ENCODE measurements at places on chromosomes 1 and 21.

DNA sequence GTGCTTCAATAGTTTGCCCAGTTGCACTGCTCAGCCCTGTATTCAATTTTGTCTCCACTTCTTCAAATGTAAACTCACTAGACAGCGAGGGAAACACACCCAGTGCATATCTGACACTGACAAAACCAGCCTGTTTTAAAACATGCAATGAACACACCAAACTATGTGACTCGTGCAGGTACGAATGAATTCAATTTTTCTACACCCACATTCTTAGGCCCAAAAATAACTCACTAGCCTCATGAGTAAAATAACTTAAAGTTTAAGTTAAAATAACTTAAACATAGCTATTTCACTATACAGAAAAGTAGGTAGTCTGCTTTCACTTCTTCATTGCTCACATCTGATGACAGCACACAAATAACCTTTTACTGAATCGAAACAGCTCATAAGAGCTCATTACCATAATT is 21.1 kb downstream of the TTC13 start:
- no peak for DNase-seq

DNA sequence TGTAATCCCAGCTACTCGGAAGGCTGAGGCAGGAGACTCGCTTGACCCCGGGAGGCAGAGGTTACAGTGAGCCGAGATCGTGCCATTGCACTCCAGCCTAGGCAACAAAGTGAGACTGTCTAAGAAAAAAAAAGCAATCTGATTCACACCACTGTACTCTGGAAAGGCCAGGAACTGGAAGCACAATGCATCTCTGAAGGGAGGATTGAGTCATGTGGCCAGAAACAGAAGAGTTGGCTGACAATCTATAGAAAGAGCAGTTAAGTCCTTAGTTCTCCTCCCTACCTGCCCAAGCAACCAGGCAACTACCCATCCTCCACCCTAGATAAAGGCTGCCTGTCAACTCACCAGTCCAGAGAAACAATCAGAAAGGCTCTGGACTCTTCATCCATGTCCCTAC is 45.9 kb downstream of the PIK3R3 start:
- DNase-seq, result no peak

DNA sequence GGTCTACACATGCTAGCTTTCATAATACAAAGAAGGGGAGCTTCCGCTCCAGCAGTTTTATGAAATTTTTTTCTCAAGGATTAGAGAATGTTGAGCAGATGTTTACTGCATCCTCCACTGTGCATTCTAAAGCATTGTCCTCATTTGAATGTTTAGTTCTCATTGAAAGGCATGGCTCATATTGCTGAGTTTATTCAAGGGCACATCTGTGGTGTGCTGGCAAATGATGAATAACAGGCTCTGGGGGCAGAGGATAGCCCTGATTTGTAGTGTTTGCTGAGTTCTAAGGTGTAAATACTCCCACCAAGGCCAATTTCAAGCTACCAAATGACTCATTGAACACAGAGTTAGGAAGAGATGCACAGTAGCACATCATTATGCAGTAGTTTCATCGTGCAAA is 303.2 kb upstream of the FAM78B start:
- no peak for DNase-seq

GRCh38 chr1:33906156-33906555 is 42.3 kb downstream of the HMGB4 start:
- DNase-seq, result no peak

DNA sequence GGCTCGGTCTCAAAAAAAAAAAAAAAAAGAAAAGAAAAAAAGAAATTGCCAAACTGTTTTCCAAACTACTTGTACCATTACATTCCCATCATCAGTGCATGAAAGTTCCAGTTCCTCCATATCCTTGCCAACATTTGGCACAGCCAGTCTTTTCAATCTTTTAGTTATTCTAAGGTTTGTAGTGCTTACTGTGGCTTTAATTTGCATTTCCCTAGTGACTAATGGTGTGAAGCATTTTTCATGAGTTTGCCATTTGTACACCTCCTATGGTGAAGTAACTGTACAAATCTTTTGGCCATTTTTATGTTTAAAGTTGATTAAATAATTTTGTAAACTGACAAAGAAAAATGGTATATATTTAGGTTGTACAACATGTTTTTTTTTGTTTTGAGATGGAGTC is 70.7 kb downstream of the DEGS1 start:
- DNase-seq, result no peak

DNA sequence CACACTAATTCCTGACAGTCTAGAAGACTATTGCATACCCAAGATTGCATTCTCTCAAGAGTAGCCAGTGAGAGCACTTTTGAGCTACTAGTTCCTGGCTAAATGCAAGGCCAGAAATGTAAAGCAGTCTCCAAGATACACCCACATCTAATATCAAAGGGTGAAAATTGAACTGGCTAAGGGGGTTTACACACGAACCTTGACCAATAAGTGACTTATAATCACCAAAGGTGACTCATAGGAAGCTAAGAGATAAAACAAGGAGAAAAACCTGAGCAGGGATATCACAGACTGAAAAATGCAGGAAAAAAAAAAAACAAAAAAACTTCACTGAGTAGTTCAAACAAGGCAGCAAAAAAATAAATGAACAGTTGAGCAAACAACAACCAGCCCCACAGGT is 172.2 kb upstream of the RRP15 start:
- DNase-seq, result no peak

DNA sequence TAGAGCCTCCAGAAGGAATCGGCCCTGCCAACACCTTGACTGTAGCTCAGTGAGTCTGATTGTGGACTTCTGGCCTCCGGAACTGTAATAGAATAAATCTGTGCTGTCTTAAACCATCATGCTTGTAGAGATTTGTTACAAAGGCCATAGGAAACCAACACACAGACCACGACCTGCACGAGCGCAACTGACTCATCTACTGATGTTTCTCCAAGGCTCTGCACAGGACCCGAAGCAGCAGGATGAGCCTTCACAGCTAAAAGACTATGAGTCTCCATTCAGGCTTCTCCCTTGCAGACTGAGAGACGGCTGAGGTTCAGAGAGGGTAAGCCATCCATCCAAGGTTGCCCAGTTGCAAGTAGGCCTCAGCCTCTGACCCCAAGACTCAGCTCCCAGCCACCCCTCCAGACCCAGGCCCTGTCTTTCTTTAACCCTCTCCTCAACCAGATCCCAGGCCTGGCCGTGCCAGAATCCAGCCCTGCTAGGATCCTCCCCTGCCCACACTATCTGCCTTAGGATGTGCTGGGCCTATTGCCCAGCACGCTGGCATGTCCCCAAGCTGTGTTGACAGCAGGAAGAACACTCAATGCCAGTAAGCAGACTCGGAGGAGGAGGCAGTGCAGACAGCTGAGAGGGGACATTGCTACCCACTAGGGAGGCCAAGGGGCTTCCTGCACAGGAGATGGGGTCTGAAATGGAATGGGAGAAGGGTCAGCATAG is 109.0 kb downstream of the HMGB4 start:
- peak; percentile 70 for DNase-seq

GRCh38 chr1:25642574-25643108 is 26.1 kb downstream of the MAN1C1 start:
- peak; percentile 43 for DNase-seq

DNA sequence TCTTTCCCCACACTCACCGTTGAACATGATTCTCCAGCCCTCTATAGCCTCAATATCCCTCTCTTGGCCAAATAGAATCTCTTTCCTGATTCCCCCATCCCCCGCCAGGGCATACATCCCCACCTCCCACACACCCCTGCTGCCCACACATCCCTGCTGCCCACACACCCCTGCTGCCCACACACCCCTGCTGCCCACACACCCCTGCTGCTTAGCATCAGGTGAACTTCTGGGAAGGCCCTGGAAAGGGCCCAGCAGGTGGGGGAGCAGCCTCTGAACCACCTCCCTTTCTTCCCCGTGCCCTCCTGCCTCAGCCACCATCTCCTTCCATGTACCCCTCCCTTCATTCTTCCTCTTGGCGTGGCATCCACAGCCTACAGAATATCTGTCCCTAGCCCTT is 15.9 kb upstream of the IFNLR1 start:
- DNase-seq, result no peak

DNA sequence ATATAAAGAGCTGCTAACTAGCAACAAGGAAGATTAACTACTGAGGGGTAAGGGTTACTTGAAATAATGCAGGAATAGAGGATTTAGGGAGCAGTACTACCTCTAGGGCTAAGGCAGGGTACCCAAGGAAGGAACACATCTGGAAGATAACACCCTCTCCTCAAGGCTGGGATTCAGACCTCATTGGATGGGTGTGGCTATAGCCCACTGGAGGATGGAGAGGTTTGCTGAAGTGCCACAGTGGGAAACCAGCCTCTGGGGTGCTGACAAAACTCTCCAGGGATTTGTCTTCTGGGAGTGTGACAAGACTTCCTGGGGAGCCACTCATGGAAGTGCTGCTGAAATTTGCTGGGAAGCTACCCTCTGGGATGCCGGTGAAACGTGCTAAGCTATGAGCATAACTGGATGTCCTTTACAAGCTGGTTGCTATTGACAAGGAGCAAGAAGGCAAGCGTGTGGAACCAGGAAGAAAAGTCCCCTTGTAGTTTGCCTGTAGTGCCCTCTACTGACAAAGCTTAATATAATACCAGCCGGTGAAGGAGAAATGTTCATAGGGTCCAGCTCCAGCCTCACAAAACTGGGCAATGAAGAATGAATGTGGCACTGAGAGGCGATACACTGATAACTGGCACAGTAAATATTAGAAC is 122.8 kb upstream of the USP24 start:
- DNase-seq, result no peak

DNA sequence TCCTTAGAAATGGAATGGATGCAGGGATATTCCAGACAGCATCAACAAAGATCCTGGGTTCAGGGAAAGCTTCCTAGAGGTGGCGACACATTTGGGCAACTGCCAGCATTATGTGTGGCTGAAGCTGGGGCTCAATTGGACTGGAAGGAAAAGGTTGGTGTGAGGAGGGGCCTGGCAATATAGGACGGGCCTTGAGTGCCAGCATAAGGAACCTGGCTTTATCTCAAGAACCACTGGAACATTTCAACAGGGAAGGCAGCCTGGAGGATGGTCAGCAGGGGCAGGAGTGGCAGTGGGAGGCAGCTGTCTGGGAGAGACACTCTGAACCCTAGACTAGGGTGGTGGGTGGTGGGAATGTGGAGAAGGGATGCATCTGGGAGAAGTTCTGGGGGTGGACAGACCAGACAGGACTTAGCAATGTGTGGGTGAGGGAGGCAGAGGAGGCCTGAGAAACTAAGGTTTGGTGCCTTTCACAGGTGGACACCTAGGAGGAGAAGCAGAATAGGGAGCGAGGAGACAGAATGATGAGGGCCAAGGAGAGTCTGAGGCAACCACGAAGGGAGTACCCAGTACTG is 3.5 kb downstream of the SH3BGRL3 start:
- DNase-seq, result no peak

DNA sequence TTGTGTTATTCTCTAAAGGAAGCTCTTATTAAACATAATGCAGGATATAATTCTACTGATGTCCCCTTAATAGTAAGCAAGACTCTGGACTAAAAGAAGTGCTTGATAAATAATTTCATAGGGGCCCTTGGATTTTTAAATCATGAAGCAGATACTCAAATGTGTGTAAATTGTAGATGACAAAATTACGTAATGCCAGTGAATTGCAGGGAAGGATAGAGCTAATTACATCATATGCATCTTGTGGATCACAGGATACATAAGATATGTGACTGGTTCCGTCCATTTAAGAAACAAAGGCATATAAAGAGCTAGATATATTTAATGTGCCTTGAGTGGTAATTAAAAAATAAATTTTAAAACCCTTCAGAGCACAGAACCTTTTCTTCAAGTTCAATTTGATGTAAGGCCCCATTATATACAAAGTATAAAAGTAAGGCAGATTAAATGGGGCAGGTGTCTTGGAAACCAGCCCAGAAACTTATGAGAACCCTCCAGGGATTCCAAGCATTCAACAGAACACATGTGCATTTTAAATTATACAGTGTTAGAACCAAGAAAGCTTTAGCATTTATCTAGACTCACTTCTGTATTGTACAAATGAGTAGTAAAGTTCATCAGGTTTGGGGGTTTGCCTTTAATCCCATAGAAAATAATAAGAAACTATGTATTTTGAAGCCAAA is 190.4 kb downstream of the NCAM2 start:
- no peak for DNase-seq

DNA sequence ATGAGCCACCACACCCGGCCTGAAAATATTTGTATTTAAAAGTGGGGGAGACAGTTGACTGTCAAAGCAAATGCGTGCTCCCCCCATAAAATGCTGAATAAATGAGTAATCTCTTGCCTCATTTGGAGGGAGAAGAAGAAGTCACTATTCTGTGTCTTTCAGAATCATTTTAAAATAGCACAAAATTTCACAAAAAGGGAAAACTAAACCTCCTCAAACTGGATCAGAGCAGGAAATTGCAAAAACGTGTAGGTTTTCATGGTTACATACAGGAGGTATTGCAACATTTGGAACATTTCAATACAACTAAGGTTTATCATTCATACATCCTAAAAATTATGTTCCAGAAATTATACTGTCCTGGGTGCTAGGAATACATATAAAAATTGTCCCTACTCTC is 13.6 kb downstream of the MTF1 start:
- no peak for DNase-seq

GRCh38 chr1:206923009-206923960 is 1.5 kb upstream of the FCMR start:
- DNase-seq, result no peak

- no peak for DNase-seq
These were observed 12.8 kb upstream of the LRRC3 start for GRCh38 chr21:44442266-44443125.

DNA sequence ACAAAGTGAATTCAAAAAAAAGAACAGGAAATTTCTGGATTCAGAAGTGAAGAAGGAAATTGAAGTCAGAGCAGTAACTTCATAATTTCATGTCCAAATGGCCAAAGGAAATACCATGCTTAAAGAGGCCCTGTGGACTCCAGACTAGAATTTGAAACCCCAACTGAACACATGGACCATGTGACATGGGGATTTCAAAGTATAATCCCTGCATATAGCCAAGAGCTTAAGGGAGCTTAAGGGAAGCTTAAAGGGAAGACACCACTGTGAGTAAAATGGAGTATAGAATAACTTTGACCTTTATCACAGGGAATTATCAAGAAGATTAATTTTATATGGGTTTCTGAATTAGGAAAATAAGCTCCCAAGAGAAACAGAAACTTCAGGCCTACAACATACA is 241.8 kb upstream of the POGK start:
- no peak for DNase-seq

GRCh38 chr1:19009882-19010321 is 53.4 kb upstream of the IFFO2 start:
- DNase-seq, result no peak

GRCh38 chr1:93844262-93845045 is 34.6 kb downstream of the DNTTIP2 start:
- no peak for DNase-seq
